ENCODE measurements at places on chromosomes 5 and 9.

DNA sequence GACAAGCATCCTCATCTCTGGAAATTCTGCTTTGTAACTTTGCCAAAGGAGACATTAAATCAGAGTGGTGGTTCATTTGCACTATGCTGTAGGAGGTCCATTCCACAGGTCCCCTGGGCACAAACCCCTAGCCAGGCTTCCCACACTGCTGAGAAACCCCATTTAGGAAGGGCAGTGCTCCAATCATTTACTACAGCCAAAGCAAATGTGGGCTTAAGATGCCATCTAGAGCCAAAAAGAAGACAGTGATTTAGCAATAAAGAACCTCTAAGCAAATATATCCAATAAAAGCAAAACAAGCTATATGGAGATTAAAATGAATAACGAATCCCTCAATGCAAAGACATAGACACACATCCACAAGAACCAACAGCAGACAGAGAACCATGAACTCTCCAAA lies 129.0 kb upstream of the ALDH1B1 start:
- no peaks in the 10 kb centered on the region for H3K4me1 ChIP-seq
- no peak for DNase-seq
- H3K36me3 ChIP-seq, result no peaks in the 10 kb centered on the region
- no peak overlapping the region for H3K4me3 ChIP-seq
- no peak overlapping the region for H3K27ac ChIP-seq

DNA sequence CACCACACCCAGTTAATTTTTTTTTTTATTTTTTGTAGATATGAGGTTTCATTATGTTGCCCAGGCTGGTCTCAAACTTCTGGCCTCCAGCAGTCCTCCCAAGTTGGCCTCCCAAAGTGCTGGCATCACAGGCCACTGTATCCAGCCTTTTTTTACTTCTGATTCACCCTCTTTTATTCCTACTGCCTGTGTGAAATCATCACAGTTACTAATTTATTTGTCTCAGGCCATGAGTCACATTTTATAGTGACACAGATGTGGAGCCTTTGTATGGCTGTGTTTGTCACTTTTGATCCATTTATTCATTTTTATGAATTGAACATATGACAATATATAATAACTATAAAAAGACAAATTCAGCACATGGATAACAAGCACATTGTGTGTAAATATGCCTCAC lies 67.1 kb upstream of the SNX2 start:
- DNase-seq, result no peak
- no peaks in the 10 kb centered on the region for H3K4me1 ChIP-seq
- H3K27ac ChIP-seq, result no peak overlapping the region
- no peak overlapping the region for H3K4me3 ChIP-seq
- H3K36me3 ChIP-seq, result no peaks in the 10 kb centered on the region
- no peaks in the 10 kb centered on the region for H3K27me3 ChIP-seq

DNA sequence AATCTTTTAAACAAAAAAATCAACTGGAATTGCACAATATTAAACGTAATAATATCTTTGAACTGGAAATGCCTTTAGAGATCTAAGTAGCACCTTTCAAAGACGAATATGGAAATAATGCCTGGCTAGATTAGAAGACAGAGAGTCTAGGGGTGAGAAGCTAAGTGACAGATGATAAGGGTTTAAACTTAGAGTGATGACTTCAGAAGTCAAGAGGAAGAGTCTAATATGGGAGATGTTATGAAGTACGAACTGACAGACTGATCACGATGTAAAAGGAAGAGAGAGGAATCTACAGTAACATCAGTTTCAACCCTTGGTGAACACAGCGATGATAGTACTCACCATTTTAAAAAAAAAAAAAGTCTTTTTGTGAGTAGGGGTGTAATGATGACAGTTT lies 57.9 kb downstream of the HINT1 start:
- no peak overlapping the region for H3K27ac ChIP-seq
- H3K4me3 ChIP-seq, result no peak overlapping the region
- H3K4me1 ChIP-seq, result no peaks in the 10 kb centered on the region
- no peaks in the 10 kb centered on the region for H3K27me3 ChIP-seq

- peaks cover 33% of the 10 kb centered on the region for H3K27me3 ChIP-seq
- H3K27ac ChIP-seq, result no peak overlapping the region
- H3K36me3 ChIP-seq, result no peaks in the 10 kb centered on the region
Measured at GRCh38 chr5:607541-608428, 4.4 kb upstream of the CEP72 start.
